Activated T-cell treated with anti-CD3 and anti-CD28 coated beads, Interleukin-2, amount 50 U/mL, for 48 hours (primary cell): ENCODE measurements at places on chromosomes 6 and 20.

GRCh38 chr20:4469910-4470309 lies 251.8 kb upstream of the PRND start:
- no peak for DNase-seq

GRCh38 chr6:86943819-86944407 lies 6.6 kb downstream of the HTR1E start:
- DNase-seq = no peak

DNA sequence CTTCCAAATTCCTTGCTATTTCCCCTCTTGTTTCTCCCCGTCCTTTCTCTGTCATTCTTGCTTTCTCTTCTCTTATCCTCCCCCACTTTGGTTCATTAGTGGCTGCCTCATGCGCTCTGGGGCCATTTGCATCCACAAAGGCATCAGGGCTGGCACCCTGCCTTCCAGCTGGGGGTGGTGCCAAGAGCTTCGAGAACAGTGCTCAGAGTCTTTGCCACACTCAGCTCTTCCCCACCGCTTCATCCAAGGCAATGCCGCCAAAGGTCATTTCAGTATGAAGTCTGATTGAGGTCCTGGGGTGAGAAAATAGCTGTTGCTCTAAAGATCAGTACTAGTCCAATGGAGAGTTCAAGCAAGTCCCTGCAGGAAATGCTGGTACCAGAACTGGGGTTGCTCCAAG lies 22.7 kb downstream of the OLIG3 start:
- DNase-seq = no peak

DNA sequence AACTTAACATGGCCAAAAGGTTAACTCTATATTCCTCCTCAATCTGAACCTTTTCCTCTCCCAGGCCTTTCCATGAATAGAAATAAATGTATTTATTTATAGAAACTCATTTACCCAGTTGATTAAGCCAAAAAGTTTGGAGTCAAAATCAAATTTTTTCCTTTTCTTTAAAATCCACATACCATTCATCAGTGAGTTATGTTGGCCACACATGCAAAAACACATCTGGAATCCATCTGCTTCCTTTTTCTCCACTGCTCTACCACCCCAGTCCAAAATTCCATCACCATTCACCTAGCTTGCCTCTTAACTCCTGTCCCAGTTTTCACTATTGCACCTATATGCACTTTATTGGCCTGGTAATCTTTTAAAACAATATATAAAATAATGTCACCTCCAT lies 62.4 kb upstream of the TMEM200A start:
- no peak for DNase-seq

GRCh38 chr6:105482921-105483320 lies 80.0 kb upstream of the PREP start:
- DNase-seq = no peak

DNA sequence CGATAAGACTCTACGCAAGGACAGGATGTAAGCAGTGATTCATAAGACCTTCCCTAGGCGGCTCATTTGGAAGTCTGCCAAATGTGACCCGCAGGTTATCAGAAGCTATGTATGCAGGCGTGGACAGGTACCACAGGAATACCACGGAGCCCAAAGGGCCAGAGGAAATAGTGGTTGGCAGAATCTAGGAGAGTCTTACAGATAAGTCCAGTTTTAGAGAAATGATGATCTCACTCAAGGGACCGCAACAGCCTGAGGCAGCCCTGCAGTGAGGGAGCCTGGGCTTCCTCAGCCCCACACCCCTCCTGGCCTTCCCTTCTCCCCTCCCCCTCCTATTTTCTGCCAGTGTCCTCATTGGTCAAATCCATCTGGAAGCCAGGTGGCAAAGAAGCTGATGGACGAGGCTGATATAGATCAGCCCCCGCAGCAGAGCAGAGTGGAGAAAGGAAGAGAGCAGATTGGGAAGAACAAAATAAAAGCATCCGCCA lies 110.6 kb downstream of the FNDC1 start:
- DNase-seq = no peak

DNA sequence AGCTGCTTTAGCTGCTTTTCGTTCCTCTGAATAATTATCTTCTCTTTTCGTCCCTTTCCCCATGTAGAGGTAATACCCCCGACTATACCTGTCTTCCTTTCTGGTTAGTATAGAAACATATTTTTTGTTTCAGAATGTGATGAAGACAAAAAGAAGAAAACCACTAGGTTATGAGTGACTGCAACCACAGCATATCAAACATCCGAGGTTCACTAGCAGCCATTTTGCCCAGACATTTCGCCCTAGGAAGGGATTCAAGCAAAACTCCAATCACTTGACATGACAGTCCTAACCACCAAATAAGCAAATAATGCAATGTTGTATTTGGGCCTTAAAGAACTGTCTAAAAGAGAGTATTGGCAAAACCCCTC lies 9.4 kb downstream of the SNX5 start:
- DNase-seq = no peak

- DNase-seq = no peak
Observed at GRCh38 chr20:56513161-56514150, 11.1 kb upstream of the FAM209A start.

DNA sequence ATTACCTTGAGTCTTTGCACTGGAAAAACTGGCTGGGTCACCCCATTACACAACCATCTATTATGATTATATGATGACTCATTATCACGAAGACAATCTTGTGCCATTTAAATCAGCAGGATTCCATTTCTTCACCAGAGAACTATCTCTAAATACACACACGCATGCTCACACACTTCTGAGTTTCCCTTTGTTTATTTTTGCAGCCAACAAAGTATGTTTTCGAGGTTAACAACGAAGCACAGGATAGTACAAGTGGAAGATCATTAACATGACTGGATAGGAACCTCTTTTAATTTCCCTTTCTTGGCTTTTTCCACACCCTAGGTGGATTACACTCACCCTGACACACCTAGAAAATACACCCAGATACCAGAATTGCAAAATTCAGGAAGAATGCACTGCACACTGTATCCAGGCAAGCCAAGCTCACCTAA lies 18.9 kb downstream of the PERP start:
- DNase-seq = no peak

GRCh38 chr6:52547647-52548352 lies 29.1 kb downstream of the TRAM2 start:
- DNase-seq = no peak

GRCh38 chr6:14286144-14286543 lies 168.6 kb downstream of the CD83 start:
- DNase-seq = no peak

GRCh38 chr20:16175322-16175961 lies 397.8 kb downstream of the KIF16B start:
- no peak for DNase-seq

DNA sequence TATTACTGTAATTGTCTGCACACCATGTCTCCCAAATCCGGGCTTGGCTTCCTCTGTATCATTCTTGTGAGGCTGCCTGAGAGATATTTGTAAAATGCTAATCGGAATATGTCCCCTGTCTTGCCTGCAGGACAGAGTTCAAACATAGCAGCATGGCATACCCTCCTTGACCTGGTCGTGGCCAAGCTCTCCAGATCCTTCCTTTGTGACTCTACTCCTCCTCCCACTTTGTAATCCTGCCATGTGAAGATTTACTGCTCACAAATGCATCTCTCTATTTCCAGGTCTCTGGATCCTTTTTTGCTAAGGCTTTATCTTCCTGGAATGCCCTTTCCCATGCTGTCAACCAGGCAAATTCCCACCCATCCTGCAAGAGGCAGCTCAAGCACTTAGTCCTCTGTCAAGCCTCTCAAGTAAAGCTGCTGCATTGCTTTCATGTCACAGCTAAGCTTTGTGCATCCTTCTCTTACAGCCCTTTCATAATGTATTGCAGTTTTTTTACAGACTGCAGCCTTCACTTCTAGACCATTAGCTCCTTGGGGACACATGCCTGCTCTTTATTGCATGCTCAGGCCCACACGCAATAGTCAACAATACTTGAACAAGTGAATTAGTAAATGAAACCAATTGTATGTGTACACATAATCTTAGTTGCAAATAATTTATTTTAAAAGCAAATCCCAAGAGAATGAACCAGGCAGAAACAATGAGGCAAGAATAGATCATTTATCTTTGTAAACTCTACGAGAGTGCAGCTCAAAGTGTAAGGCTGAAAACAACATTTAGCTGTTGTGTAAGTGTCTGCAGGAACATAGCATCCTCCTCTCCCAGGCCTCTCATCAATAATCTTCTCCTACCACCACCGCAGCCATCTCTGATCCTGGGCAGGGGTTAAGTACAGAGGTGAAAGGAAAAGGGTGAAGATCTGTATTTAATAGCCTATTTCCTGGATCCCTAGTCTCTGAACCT lies 45.8 kb downstream of the HIVEP2 start:
- no peak for DNase-seq
